Neural crest cell (in vitro differentiated cells): ENCODE measurements at places on chromosomes 6 and 20. TPM values are rescaled to one million over a fixed set of nuclear protein-coding genes. Genes with fewer than 3 reads are reported as not detected.

- DNase-seq: no peak
Measured at GRCh38 chr20:31669876-31670275, 32.2 kb downstream of the COX4I2 start.

- peak; percentile 36 for DNase-seq
Measured at GRCh38 chr6:81075974-81076373, 676.5 kb downstream of the TENT5A start.

GRCh38 chr6:38650207-38650752 is 10.6 kb upstream of the BTBD9 start:
- DNase-seq: no peak

The CDSN gene
- not detected in 2 replicates for total RNA-seq

The ZKSCAN3 gene
- total RNA-seq: 11.5 and 12.1 TPM in 2 replicates

DNA sequence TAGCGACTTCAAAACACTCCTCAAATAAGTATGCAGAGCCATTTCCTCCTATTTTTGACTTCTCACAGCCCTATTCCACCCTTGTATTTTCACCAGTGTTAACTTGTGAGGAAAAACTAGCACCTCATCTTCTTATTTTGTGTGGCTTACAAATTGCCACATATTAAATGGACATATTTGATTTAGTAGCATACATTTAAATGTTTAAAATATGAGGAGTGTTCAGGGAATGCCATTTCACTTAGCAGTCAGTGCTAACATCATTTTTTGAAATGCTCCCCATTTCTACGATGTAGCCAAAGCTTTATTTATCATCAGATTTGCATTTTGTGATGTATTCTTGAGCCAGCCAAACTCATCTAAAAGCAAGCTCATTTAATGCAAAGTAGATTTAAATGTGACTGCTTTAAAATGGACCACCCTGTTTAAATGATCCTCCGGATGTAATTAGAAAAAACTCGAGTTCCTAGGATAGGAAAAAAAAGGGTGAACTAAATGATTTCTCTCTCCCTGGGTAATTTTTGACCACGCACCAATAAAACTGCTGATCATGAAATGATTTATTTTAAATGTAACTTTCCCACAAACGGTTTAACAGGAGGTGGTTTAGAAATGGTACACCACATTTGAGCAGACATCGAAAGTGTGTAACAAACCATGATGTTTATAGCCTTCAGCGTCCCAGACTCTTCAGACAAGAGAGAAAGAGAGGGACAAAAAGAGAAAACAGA is 172.6 kb downstream of the CD83 start:
- no peak for DNase-seq

GRCh38 chr20:47281376-47281775 is 75.1 kb downstream of the ZMYND8 start:
- no peak for DNase-seq

- no peak for DNase-seq
Measured at GRCh38 chr6:16669227-16669626, 92.0 kb downstream of the ATXN1 start.

The MICA gene
- 21.1 and 21.7 TPM in 2 replicates for total RNA-seq

GRCh38 chr6:118511930-118512715 is 36.0 kb upstream of the PLN start:
- DNase-seq: no peak

- no peak for DNase-seq
Measured at GRCh38 chr6:110849781-110850180, 24.8 kb upstream of the AMD1 start.

DNA sequence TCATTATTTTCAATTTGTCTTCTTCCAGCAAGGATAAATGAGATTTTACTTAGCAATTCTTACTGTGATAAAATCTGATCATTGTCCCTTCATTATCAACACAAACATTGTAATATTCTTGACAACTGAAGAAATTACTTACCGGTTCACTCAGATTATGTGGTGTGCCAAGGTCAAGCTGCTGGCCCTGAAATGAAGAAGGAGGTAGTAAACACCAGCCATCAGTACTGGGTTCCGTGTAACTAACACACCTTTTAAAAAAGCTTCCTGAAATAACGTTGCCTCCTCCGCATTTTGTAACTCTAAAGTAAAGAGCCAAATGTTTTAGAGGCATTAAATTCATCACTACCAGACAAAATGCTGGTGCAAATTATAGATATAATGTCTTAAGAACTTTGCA is 7.4 kb downstream of the ROS1 start:
- no peak for DNase-seq

- no peak for DNase-seq
Measured at GRCh38 chr6:104266922-104267321, 592.8 kb downstream of the HACE1 start.

- DNase-seq: no peak
Measured at GRCh38 chr6:151236668-151237401, 2.9 kb upstream of the AKAP12 start.

GRCh38 chr20:58908941-58909340 is 56.4 kb downstream of the GNAS start:
- no peak for DNase-seq

GRCh38 chr6:138004430-138005287 is 102.6 kb downstream of the PERP start:
- no peak for DNase-seq

The VNN1 gene
- total RNA-seq: not detected in 2 replicates

The PRDM13 gene
- 0.09 and 0.14 TPM in 2 replicates for total RNA-seq

- DNase-seq: no peak
Measured at GRCh38 chr20:46523696-46524328, 10.5 kb upstream of the ZNF334 start.

DNA sequence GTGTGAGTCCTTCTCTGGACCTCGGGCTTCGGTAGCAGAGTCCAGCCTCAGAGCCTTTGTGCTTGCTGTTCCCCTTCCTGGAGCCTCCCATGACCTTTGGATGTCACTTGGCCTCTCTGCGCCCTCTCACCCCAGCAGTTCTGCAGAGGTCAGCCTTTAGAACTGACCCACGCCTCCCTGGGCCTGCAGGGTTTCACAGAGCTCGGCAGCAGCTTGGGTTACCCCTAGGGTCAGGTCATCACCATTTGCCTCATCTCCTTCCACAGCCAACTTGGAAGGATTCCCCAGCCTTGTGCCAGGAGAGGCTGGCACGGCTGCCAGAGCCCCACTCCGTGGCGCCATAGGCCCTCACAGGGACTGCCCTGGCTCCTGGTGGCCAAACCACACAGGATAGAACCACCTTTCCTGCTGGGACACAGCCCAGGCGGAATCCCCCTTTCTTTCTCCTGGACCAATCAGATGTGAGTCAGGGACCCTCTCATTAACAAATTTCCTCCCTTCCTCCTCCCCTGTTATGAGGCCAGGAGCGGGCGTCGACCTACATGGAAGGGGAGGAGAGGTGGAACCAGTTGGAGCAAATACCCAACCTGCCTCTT is 13.9 kb upstream of the SIRPA start:
- no peak for DNase-seq

DNA sequence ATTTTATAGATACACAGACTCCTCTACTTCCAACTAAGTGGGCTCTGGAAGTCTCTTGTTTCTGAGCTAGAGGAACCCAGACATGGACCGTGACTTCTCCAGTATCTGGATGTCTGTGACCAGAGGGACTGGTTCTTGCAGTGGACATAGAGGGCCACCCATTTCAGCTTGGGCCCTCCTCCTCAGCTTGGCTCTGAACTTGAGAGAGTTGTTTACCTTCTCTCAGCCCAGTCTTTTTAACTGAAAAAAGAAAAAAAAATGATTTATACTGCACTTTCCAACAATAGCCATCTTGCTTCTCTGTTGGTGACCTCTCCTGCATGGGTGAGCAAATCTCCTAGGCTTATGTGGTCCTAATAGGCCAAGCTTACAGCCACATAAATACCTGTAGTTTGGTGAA is 60.3 kb upstream of the TMEM181 start:
- DNase-seq: no peak

DNA sequence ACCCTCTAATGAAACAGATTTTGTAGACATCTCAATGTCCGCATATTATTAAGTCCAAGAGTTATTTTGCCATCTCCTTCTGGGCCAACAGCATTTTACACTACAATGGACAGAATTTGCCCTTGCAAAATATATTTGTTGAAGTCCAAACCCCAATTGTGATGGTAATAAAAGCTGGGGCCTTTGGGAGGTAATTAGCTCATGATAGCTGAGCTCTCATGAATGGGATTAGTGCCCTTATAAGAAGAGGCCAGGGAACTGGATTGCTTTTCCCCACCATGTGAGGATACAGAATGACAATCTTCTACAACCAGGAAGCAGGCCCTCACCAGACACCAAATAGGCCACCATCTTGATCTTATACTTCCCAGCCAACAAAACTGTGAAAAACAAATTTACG is 44.9 kb upstream of the MTRF1L start:
- no peak for DNase-seq

GRCh38 chr6:56245903-56246351 is 1.5 kb downstream of the COL21A1 start:
- no peak for DNase-seq

DNA sequence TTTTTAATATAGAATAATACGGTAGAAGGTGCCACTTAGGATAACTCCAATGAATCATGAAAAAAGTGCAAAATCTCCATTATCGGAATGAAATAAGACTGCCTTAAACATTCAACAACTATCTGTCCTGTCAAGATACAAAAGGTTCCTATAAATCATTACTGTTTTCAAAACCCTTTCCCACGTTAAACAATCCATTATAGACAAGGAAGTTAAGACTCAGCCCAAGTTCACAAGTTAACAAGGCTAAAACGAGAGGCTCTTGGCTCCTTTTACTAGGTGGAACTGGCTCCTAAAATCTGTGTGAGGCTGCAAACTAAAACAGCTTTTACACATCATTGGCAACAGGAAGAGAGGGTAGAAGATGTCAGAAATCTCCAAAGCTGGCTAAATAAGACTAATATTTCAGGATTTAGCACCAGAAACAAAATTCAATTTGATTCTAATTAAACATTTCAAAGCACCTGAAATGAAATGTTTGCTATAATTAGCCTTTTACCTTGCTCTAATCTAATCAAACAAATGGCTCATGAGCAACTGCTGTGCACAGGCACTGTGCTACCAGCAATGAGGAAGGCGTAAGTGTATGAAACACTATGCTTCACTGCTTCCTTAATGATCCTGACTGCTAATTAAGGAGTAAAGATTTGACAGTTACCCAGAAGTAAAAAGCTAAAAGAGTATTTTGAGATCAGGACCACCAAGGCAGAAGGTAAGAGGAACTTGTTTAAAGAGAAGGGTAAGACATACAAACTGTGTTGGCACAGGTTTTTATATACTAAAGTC is 109.7 kb downstream of the DST start:
- no peak for DNase-seq

DNA sequence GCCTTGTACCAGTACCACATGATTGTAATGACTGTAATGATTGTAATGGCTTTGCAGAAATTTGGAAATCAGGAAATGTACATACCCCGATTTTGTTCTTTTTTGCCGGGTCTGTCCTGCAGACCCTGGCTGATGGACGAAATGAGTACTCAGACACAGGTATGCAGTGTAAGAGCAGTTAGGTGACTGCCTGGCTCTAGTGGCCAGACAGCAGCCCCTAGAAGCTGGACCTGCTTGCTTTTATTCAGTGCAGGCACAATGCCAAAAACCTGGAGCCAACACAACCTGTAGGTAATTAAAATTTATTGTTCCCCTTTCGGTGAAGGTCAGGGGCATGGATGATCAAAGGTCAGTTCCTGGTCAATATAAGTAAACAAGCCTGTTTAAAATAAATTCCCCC is 346.0 kb downstream of the NKAIN2 start:
- DNase-seq: no peak

- no peak for DNase-seq
Measured at GRCh38 chr6:6697620-6698019, 109.1 kb downstream of the LY86 start.

GRCh38 chr6:71238351-71238750 is 50.3 kb upstream of the OGFRL1 start:
- no peak for DNase-seq

- DNase-seq: no peak
Measured at GRCh38 chr6:129678463-129678862, 31.5 kb downstream of the ARHGAP18 start.

The SLCO4A1 gene
- 7.0 and 8.2 TPM in 2 replicates for total RNA-seq

The ZC3H12D gene
- 0.14 and 0.16 TPM in 2 replicates for total RNA-seq

- DNase-seq: no peak
Measured at GRCh38 chr20:33688938-33689424, 2.8 kb upstream of the E2F1 start.

- DNase-seq: no peak
Measured at GRCh38 chr6:148285205-148285604, 57.4 kb upstream of the SASH1 start.
